ENCODE measurements at places on chromosomes 16 and 17.

DNA sequence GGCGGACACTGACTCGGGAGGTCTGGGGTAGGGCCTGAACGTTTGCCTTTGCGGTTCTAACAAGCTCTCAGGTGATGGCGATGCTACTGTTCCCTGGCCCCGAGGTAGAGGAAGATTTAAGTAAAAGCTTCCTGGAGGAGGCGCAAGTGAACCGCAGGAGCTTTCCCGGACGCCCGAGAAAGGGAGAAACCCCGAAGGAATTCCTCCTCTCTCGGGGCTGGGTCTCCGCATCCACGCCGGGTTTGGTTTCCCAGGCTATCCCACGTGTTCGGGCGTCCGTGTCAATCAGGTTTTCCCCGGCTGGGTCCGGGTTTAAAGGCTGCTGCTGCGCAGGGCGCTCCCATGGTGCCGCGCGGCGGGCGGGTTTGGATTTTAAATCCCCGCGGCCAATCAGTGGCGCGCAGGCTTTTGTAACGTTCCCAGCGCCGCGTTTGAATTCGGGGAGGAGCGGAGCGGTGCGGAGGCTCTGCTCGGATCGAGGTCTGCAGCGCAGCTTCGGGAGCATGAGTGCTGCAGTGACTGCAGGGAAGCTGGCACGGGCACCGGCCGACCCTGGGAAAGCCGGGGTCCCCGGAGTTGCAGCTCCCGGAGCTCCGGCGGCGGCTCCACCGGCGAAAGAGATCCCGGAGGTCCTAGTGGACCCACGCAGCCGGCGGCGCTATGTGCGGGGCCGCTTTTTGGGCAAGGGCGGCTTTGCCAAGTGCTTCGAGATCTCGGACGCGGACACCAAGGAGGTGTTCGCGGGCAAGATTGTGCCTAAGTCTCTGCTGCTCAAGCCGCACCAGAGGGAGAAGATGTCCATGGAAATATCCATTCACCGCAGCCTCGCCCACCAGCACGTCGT, at the start of gene PLK1:
TSS of gene PLK1 (plus strand) at position 460 of the 844 bp plus-strand sequence. CDS start at position 504, 44 bp downstream.
- DNase-seq = peak; percentile 82

GRCh38 chr16:61564716-61565115, 471.5 kb downstream of the CDH8 start:
- no peak for DNase-seq

DNA sequence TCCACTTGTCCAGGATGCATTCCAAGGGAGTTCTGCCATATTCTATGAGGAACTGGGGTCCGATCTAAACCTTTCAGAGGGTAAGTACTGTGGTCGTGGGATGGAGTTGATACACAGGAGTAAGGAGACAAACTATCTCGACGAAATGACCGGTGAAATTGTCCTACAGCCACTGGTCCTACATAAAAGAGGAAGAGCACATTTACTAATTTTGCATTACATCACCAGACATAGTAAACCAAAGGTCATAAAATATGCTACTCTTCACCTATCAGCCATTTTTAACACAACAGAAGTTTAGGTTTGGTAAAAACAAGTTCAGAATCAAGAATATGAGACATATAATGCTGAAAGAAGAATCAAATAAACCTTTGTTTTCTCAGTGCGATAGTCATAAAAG, 8.1 kb downstream of the HSF5 start:
- DNase-seq = no peak

DNA sequence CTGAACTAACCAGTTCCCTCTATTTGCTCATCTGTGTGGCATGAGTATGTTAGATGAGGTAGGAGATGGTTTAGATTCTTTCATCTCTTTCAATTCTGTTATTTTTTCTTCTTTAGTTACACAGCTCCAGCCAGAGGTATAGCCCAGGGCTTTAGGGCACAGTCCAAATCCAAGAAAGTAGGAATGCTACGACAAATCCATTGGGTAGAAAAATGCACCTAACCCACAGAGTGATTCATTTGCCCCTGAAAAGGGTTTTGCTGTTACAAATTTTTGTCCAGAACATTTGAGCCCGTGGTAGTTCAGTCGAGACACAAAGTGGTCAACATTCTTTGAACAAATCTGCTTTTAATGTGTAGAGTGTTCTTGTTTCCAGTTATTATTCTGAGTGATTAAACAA, 250.7 kb downstream of the HS3ST3A1 start:
- DNase-seq = peak; percentile 86

All from HFFc6 (cell line).